ENCODE measurements at places on chromosomes 12 and 14.

DNA sequence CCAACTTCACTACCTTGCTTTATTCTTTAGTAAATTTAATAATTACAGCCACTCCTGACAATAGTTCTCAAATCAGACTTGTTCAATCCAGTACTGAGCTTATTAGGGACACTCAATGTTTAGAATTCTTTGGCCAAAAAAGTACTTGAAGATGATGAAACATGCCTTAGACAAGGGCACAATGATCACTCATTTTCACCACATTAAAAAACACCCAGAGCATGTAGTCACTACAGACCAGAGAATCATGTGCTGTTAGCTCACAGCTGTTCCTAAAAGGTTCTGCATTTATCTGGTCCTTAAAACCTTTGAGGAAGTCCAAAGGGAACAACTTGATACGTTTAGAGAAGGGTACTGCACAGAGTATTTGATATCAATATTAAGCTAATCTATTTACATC lies 98.7 kb downstream of the INSM2 start:
- DNase-seq: peak; percentile 6

- DNase-seq: peak; percentile 75
These were observed 16.8 kb downstream of the ATP5MC2 start for GRCh38 chr12:53659011-53659551.

DNA sequence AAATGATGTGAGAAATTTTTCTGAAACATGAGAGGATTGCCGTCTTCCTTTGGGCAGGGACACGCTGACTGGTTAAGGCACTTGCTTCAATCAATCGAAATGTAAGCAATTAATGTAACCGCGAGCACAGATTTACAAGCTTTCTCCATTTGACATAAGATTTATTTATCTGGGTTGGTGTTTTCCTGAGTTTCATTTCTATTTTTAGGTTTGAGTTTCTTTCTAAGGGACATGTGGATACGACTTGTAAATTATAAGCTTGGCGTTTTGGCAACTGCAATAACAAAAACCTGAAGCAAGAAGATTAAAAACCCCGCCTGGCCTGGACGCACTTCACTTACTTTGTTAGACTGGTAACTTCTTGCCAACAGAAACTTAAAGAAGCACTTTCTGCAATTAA lies 20.3 kb upstream of the SINHCAF start:
- no peak for DNase-seq

- DNase-seq: no peak
These were observed 173.6 kb upstream of the ALG10B start for GRCh38 chr12:38142974-38143373.

DNA sequence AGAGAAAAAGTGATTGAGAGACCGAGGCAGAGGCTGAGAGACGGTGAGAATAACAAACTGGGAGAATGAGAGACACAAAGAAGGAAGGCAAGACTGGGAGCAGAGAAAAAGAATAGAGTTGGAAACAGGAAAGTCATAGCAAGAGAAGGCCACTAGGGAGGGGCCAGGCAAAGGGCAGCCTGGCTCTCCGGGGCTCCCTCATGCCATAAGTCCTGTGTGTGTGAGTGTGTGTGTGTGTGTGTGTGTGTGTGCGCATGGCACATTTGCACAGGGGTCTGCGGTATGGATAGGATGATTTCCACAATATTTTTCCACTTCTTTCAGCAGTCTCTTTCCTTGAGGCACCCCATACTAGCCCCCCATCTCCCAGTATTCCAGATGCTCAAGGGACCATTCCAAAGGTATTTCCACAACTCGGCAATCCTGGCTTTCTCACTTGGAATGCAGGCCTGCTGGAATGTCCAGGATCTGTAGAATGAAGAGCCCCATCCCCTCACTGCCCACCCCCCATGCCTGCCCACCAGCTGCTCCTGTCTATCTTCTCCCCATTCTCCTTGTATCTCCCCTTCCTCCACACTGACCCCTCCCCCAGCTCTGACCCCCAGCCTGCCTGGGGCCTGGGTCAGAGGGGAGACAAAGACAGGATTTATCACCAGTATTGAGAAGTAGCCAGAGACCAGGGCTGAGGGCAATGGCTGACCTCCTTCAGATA lies 9.0 kb downstream of the GPR84 start:
- no peak for DNase-seq

DNA sequence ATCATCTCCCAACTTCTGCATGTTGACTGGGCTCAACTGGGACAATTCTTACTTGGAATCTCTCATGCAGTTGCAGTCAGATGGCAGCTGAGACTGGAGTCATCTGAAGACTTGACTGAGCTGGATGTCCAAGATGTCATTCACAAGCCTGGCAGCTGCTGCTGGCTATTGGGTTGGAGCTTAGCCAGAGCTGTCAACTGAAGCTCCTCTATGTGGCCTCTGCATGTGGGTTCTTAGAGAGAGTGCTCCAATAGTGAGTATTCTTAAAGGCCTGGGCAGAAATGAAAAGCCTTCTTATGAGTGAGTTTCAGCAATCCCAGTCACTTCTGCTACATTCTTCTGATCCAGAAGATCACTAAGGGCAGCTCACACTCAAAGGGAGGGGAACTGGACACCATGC lies 440.9 kb downstream of the LRIG3 start:
- DNase-seq: no peak

DNA sequence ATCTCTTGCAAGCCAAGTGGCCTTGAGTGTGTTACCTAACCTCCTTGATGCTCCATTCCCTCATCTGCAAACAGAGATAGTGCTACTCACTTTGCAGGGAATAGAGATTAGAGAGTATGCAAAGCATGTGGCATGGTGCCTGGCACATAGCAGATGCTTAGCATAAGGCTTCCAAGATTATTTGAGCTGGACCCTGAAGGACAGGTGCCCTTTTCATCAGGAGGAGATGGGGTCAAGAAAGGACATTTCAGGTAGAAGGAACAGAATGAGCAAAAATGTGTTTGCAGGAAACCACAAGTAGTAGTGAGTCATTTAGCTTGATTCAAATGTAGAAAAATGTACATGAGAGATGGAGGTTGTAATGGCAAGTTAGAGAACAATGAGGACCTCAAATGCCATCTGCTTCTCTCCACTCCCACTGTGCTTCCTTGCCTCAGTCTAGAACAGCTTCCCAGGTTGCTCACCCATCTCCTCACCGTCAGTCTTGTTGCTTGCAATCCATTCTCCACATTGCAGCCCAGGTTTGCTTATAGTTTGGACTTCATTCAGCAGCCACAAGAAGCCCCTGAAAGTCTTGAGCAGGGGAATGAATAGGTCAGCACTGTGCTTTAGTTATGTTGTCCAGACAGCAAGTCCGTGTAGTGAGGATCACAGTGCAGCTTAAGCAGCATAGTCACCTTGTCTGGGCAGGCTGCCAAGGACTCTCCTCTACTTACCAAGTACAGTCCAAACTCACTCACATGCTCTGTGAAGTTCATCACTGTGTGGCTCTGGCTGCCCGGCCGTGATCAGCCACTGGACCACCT lies 536.3 kb upstream of the CCDC196 start:
- peak; percentile 7 for DNase-seq

Measured in fibroblast of skin of scalp (primary cell).